Fibroblast of villous mesenchyme (primary cell): ENCODE measurements at places on chromosomes 1 and 21. TPM values are rescaled to one million over a fixed set of nuclear protein-coding genes. Genes with fewer than 3 reads are reported as not detected.
A peak's percentile ranks its signal among the peaks of the same experiment; 100 is the strongest.

DNA sequence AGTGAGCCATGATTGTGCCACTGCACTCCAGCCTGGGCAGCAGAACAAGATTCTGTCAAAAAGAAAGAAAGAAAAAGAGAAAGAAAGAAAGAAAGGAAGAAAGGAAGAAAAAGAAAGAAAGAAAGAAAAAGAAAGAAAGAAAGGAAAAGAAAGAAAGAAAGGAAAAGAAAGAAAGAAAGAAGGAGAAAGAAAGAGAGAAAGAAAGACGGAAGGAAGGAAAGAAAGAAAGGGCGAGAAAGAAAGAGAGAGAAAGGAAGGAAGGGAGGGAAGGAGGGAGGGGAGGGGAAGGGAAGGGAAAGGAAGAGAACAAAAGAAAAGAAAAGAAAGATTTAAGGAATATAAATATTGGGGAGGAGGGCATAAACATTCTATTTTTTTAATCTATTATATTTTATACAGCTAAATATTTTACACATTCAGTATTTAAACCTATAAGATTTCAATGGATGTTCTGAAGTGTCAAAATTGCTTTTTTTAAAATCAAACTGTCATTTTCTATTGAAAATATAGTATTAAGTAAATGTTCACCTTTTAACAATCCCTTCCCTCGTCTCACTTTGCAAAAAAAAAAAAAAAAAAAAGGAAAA lies 6.8 kb upstream of the JAK1 start:
- DNase-seq: no peak

ZNF684 gene
- 2.9 and 3.5 TPM in 2 replicates for total RNA-seq

DNA sequence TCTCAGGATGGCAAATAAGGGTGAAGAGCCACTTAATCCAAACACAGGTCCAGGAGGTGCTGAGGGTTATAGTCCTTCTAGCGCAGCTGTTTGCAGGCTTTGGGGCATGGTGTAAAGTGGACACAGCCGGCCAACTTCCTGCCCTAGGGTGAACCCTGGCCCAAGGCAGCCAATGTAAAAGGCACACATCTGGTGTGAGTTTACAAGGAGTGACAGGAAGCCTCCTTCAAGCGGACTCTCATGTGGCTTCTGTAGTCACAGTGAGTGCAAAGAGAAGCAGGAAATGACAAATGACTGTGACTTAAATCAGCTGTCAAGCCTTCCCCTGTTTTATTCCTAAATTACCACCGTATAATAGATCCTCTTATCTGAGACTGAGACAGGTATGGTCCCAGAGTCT lies 213.0 kb downstream of the CRB1 start:
- DNase-seq: no peak

GRCh38 chr1:27862671-27863537 lies 9.4 kb upstream of the THEMIS2 start:
- peak; percentile 97 for DNase-seq

GRCh38 chr1:94471271-94471670 lies 53.1 kb downstream of the ABCD3 start:
- DNase-seq: no peak

DNA sequence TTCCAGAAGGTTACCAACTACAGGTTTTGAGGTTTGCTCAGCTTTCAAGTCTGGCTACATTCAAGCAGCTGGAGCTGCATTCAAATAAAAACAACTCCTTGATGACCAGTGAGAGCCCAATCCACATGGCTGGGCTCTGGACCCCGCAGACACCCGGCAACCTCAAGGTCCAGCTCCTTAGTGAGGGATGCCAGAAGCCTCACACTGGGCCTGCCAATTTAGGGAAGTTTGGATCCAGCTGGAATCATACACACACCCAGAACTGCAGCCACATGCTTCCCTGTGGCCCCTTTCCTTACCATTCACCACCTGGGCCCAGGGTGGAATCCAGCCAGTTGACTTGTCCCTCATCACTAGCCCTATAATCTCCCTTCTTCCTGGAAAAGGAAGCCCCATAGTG lies 123.7 kb downstream of the UBE2U start:
- DNase-seq: no peak

DNA sequence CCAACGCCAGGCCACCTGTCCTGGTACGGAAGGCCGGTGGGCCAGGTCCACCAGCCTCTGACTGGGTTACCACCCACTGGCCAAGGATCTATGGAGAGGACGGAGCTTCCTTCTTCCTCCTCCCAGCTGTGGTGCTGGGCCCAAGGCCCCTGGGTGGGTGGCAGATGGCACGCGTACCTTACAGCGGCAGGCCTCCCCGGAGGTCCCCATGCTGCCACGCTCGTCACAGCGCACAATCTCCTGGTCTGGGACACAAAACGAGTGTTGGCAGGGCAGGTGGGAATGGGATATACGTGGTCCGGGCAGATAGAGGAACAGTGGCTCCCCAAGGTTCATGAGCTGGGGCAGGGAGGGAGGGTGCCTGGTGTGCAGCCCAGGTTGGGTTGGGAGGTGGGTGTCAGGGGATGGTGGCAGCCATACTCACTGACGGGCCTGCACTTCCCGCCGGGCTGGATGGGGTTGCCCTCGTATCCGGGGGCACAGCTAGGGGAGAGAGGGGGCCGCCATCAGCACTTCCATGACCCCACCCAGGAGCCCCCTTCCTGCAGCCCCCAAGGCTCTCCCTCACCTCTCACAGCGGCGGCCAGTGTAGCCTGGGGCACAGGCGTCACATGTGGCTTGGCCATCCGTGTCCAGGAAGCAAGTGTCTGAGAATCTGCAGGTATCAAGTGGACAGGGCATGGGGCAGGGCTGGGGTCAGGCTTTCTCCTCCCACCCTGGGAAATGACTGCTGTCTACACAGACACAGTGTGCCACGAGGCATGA lies 58.9 kb downstream of the HSPG2 start:
- no peak for DNase-seq

- no peak for DNase-seq
Observed at GRCh38 chr1:87450136-87450535, 121.5 kb downstream of the LMO4 start.

DNA sequence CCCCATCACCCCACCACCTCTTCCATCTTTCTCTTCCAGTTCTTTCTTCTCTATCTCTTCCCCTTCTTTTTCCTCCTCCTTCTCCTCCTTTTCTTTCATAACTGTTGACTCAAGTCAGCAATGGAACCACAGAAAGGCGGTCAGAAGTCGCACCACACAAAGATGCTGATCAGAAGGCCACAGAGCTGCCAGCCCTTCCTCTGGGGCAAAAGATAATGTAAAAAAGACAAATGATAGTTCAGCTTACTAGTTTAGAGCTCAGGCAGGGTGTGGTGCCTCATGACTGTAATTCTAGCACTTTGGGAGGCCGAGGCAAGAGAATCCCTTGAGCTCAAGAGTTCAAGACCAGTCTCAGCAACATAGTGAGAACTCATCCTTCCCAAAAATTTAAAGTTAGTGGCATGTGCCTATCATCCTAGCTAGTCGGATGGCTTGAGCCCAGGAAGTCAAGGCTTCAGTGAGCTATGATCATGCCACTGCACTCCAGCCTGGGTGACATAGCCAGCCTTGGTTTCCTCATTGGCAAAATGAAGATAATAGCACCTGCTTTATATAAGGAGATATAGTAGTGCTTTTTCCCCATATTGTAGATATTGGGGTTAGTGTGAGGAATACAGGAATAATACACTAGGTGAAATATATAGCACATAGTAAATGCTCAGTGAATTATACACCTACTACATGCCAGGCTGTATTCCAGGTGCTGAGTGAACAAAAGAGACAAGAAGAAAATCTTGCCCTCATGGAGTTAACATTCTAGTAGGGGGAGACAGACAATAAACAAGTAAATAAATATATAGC lies 12.5 kb upstream of the IGSF3 start:
- DNase-seq: no peak

C1orf185 gene
- under 0.01 TPM in 1 of 2 replicates, not detected in the other for total RNA-seq

- no peak for DNase-seq
Observed at GRCh38 chr1:229230893-229231753, 39.8 kb upstream of the RAB4A start.

SPATA1 gene
- 0.43 and 0.97 TPM in 2 replicates for total RNA-seq

TDRD10 gene
- not detected in 2 replicates for total RNA-seq

ARMH1 gene
- total RNA-seq: 0.32 and 0.43 TPM in 2 replicates

HSPB7 gene
- total RNA-seq: 1.7 and 3.5 TPM in 2 replicates

- DNase-seq: no peak
Observed at GRCh38 chr1:180962178-180962577, 49.5 kb downstream of the KIAA1614 start.

DNA sequence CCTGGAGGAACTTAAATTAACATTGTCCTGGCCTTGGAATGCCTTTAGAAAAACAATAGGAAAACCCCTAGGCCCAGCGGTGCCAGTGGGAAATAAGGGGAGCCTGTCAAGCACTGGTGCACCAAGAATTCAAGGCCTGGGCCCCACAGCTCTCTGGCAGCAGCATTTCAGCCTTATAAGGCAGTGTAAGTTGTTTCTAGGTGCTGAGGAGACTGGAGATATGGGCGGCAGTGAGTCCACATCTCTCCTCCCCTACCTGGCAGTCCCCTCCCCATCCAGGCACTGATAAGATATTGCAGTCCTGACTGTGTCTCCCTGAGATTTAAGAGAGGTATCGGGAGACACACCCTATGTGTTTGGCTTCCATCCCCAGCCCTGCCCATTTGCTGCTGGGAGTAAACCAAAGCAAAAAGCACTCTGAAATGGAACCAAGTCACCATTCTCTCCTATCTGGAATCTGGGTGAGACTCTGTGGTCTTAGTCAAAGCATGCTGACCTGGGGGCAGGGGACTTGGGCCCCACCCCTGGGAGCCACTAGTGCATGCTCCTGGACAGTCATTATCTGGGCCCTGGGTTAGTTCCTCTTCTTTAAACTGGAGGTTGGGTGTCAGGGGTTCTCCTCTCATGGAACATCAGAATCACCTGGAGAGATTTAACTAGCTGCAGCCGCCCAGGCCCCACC lies 30.5 kb downstream of the DEGS1 start:
- no peak for DNase-seq

DNA sequence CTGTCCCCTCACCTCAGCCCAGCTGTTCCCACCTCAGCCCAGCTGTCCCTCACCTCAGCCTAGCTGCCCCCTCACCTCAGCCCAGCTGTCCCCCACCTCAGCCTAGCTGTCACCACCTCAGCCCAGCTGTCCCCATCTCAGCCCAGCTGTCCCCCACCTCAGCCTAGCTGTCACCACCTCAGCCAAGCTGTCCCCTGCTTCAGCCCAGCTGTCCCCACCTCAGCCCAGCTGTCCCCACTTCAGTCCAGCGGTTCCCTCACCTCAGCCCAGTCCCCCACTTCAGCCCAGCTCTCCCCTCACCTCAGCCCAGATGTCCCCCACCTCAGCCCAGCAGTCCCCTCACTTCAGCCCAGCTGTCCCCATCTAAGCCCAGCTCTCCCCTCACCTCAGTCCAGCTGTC lies 88.4 kb upstream of the CSF3R start:
- no peak for DNase-seq

DNA sequence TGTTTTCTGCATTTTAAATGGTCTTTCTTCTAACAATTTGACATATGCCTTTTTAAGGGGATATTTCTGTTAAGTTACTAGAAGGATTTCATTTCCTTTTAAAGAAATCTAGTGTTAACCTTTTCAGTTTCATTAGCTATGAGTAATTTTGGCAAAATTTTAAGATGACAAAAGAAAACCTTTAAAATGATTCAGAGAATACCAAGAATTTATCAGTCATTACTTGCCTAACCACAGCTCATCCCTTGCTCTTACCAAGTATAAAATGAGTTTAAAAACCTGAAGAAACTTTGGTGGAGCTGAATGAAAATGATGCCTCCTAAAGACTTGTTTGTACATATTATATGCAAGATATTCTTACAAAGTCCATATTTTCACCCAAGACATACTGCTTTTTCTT lies 101.7 kb downstream of the NEK7 start:
- peak; percentile 54 for DNase-seq

DNA sequence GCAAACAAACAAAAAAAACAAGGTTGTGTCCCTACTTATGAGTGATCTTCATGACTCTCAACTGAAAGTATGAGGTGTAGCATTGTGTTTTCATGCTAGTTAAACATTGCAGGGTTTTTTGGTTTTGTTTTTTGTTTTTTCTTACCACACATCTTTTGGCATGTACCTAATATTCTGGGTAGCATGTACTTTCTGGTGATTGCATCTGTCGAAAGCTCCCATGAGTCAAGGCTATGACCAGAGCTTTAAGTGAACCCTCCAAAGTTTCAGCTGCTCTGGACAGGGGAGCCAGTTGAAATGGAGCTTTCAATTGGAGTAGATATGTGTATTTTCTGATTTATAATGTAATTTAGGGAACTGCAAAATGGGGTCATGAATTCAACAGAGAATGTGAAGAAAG lies 115.5 kb downstream of the KCNK2 start:
- DNase-seq: no peak

GRCh38 chr1:23625459-23625858 lies 66.1 kb upstream of the RPL11 start:
- DNase-seq: no peak

DNA sequence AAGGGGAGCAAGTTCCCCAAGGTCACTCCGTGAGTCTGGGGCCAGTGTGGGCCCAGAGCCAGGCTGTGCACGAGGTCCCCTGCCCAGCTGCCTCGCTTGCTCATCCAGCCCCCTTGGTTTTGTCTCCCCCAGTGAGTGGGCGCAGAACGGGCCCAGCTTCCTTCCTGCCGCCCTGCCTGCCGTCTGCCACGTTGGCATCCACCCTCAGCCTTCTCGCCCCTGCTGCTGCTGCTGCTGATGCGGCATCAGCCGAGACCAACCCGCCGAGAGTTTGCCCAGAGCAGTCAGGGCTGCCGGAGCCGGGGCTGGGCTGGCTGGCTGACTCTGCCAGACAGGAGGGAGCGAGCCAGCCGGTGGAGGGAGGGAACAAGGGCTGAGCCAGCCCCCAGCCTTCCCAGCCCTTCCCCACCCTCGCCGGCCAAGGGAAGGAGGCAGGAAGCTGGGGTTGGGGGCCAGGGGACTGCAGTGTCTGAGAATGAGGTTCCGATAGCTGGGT lies 31.4 kb upstream of the WASF2 start:
- DNase-seq: no peak

PALMD gene
- 6.8 and 16.8 TPM in 2 replicates for total RNA-seq

DNA sequence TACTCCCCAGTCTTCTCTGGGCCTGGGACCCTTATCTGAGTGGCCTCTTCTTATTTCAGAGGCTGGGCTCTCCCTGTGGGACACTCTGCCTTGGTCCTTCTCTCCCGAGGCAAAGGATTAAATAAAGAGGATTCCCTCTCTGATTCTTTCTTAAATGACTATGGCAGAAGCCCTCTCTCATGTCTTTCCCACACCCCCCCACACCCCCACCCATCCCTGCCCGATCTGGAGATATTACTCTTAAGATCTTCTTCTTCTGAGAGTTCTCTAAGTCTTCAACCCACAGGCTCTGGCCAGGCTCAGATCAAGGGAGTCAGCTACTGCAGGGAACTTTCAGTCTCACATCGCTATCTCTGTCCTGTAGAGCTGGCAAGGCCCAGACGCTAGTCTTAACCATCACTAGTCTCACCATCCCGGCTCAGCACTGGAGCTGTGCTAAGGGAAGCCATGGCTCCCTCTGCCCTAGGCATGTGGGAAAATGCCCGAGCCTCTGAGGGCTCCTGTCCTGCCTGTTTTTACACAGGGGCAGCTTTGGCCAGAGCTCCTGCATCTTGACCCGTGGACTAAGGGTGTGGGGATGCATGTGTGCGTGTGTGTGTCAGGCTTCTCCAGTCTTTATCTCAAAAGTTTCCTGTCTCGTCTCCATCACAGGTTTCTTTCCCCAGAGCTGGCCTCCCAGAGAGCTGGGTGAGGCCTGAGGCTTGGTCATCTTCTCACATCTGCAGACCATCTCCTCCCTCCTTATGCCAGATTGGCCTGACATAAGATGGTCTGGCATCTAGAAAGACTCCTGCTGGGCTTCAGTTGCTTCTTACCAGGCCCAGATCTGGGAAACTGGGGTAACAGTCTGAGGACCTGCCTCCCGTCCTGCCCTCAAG lies 36.7 kb downstream of the LGR6 start:
- DNase-seq: no peak

- no peak for DNase-seq
Observed at GRCh38 chr1:117567435-117567834, 38.4 kb upstream of the TENT5C start.

CD1E gene
- not detected in 2 replicates for total RNA-seq

GRCh38 chr21:24014381-24014780 lies 1592.9 kb downstream of the MRPL39 start:
- no peak for DNase-seq
